ENCODE measurements at places on chromosomes 5 and 9.
A peak's percentile ranks its signal among the peaks of the same experiment; 100 is the strongest.

DNA sequence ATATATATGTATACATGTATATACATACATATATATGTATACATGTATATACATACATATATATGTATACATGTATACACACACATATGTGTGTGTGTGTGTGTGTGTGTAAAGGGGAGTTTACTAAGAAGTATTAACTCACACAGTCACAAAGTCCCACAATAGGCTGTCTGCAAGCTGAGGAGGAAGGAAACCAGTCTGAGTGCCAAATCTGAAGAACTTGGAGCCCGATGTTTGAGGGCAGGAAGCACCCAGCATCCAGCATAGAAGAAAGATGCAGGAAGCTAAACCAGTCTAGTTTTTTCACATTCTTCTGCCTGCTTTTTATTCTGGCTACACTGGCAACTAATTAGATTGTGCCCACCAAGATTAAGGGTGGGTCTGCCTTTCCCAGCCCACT lies 591.5 kb downstream of the PRR16 start:
- no peak overlapping the region for H3K4me3 ChIP-seq
- no peak overlapping the region for H3K27ac ChIP-seq
- H3K36me3 ChIP-seq: no peaks in the 10 kb centered on the region
- DNase-seq: no peak
- H3K27me3 ChIP-seq: no peaks in the 10 kb centered on the region

DNA sequence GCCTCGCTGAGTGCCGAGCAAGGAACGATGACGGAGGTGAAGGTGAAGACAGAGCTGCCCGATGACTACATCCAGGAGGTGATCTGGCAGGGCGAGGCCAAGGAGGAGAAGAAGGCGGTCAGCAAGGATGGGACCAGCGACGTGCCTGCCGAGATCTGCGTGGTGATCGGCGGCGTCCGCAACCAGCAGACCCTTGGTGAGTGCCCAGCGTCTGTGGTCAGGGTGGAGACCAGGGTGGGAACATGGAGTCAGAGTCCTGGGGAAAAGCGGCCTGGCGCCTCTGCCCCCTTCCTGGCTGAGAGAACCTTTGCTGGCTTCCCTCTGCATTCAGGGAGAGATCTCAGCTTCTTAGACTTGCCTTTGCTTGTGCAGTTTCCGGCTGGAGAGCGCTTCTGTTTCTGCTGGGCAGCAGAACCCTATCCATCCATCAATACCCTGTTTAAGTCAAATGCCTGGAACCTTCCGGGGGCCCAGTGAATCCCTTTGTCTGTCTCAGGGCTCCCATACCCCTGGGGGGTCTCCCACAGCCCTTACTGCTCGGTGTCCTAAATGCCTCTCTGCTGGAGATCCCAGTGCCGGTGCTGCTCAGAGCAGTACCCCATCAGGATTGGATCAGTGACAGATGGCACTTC lies 89.6 kb downstream of the AMBP start:
- H3K27me3 ChIP-seq: no peaks in the 10 kb centered on the region
- no peak overlapping the region for H3K27ac ChIP-seq
- DNase-seq: no peak

DNA sequence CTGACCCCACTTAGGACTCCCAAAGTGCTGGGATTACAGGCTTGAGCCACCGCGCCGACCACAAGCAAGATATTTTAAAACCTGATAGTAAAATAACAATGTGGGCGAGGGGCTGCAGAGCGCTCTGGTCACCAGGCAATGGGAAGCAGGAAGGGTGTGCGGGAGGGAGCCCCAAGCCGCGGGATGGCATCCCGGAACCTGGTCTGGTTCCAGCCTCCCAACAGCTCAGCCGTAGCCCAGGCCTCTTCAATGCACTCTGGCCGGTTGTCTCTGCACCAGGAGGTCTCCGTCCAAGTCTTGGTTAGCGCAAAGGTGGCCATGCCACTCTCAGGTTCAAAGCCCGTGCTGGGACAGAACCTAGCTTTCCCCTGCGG lies 694 bp upstream of the UAP1L1 start:
- peaks cover 18% of the 10 kb centered on the region for H3K4me1 ChIP-seq
- H3K27ac ChIP-seq: no peak overlapping the region
- H3K27me3 ChIP-seq: no peaks in the 10 kb centered on the region
- DNase-seq: no peak
- H3K36me3 ChIP-seq: peaks cover 10% of the 10 kb centered on the region
- H3K4me3 ChIP-seq: peak overlapping the region; percentile 39

GRCh38 chr5:113253037-113253436 lies 181.8 kb downstream of the TSSK1B start:
- no peak for DNase-seq
- no peaks in the 10 kb centered on the region for H3K27me3 ChIP-seq
- no peak overlapping the region for H3K4me3 ChIP-seq
- H3K36me3 ChIP-seq: no peaks in the 10 kb centered on the region
- no peak overlapping the region for H3K27ac ChIP-seq

DNA sequence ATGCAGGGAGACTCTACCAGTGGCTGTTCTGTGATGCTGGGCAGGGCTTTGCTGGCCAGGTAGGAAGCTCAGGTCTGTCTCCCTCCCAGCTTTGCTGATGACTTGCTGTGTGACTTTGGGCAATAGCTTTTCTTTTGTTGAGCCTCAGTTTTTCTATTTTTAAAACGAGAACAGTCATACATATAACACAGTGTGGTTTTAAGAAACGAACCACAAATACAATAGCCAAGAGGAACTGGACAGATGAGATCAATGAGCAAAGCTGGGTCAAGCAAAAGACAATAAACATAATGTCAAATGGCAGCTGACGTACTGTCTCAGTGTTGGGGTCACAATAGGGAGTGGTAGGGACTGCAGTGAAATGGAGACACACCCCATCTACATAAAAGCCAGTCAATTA lies 20.2 kb downstream of the SLIT3 start:
- peaks cover 3% of the 10 kb centered on the region for H3K27me3 ChIP-seq
- no peak overlapping the region for H3K4me3 ChIP-seq
- H3K4me1 ChIP-seq: no peaks in the 10 kb centered on the region

DNA sequence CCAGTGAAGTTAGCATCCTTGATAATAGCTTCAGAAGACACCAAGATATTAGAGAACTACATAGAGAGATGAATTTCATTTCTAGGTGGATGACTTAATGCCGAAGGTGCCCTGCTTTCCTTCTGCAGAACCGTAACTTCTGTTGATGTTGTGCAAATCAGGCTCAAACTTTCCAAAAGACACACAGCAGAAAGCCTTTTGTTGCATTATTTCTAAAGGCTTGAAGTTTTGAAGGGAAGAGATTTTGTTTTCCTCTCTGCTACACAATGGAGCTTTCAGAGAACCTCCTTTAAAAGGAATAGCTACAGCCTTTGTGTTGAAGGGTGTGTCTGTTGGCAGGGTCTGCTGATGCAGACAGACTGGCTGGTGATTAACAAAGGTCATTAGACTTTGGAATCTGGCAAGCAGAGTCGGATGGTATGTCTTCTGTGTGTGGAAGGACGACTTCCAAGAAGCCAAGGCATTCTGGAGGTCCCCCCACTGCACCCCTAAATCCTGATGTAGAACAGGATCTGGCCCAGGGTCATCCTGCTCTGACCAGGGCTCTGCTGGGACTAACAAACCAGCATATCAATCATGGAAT lies 57.8 kb downstream of the ZNF462 start:
- no peak for DNase-seq
- H3K27ac ChIP-seq: no peak overlapping the region
- no peaks in the 10 kb centered on the region for H3K36me3 ChIP-seq

- DNase-seq: no peak
- no peaks in the 10 kb centered on the region for H3K36me3 ChIP-seq
- H3K27me3 ChIP-seq: no peaks in the 10 kb centered on the region
- no peak overlapping the region for H3K27ac ChIP-seq
- H3K4me3 ChIP-seq: no peak overlapping the region
- no peaks in the 10 kb centered on the region for H3K4me1 ChIP-seq
Observed at GRCh38 chr9:3299872-3300271, 225.9 kb downstream of the RFX3 start.

- H3K36me3 ChIP-seq: no peaks in the 10 kb centered on the region
- DNase-seq: no peak
- H3K4me1 ChIP-seq: peaks cover 3% of the 10 kb centered on the region
- H3K4me3 ChIP-seq: no peak overlapping the region
- no peaks in the 10 kb centered on the region for H3K27me3 ChIP-seq
Observed at GRCh38 chr5:174425271-174425963, 299.0 kb upstream of the MSX2 start.

GRCh38 chr5:15606197-15606596 lies 106.2 kb downstream of the FBXL7 start:
- H3K4me1 ChIP-seq: no peaks in the 10 kb centered on the region
- no peak overlapping the region for H3K27ac ChIP-seq
- no peak for DNase-seq
- H3K4me3 ChIP-seq: no peak overlapping the region

DNA sequence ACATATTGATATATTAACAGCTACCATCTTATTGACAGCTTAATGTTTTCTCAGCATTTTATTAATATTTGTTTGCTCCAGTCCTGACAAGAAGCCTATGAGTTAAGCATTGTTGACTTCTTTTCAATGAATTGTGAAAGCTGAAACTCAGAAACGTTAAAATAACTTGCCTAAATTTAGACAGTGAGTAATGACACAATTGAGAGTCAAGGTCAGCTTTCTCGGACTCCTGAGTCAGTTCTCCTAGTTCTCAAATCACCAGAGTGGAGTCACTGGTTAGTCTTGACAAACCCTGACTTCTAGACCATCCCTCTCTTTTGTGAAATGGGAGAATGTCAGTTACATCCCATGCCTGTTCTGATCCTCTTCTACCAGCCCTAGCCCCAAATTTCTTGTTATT lies 222.7 kb upstream of the ACO1 start:
- no peaks in the 10 kb centered on the region for H3K27me3 ChIP-seq
- H3K36me3 ChIP-seq: no peaks in the 10 kb centered on the region
- H3K4me1 ChIP-seq: no peaks in the 10 kb centered on the region
- H3K4me3 ChIP-seq: no peak overlapping the region

DNA sequence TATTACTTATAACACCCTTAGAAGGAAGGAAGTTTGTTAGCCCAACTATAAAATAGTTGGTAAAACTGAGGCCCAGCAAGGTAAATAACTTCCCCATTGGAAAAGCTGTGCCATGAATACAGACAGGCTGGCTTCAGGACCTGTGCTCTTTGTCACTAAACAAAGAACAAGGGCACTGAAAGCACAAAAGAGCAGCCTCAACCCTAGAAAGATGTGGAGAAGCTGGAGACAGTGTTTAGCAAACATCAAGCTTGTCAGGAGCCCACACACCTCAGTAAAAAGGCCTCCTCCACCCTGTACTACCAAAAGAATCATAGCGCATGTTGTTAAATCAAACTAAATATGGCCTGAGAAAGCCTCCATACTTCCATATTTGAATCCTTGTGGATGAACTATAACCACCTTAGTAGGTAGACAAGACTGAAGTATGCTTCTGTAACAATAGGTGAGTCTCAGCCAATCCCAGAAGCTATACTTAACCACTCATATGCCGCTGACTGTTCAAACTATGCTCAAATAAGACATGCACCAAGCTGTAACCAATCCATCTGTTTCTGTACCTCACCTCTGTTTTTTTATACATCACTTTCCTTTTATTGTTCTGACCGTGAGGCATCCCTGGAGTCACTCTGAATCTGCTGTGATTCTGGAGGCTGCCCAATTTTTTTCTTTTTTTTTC lies 18.4 kb upstream of the SCGB3A2 start:
- no peaks in the 10 kb centered on the region for H3K4me1 ChIP-seq
- H3K4me3 ChIP-seq: no peak overlapping the region
- H3K36me3 ChIP-seq: no peaks in the 10 kb centered on the region

DNA sequence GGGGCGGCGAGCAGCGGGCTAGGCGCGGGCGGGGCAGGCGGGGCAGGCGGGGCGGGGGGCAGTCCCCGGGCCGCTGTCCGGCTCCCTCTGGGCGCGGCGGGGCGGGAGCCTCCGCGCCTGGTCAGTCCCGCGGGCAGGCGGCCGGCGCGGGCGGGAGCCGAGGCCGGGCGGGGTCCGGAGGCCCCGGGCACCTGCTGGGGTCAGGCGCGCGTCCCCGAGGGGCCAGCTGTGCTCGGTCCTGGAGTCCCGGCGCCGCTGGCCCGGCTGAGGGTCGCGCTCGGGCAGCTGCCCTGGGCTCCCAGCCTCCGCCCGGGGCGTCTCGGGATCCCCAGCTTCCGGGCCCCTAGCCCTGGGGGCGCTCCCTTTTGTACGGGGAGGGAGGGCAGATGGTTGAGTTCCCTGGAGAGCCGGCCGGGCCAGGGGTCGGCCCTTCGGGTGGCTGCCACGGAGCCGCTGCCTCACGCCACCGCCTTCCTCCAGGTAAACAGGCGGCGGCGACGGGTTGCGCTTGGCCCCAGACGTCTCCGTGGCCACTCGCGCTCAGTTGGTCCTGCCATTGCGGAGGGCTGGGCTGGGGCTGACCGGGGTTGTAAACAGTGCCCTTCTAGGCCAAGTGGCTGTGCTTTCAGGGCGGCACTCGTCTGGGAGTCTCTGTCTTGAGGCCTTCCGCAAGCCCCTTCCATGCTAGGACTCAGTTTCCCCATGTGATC lies 473 bp downstream of the ZBTB34 start:
- no peak overlapping the region for H3K27ac ChIP-seq
- H3K4me1 ChIP-seq: peaks cover 26% of the 10 kb centered on the region
- H3K27me3 ChIP-seq: peaks cover 3% of the 10 kb centered on the region
- peak overlapping the region; percentile 74 for H3K4me3 ChIP-seq
- no peaks in the 10 kb centered on the region for H3K36me3 ChIP-seq

DNA sequence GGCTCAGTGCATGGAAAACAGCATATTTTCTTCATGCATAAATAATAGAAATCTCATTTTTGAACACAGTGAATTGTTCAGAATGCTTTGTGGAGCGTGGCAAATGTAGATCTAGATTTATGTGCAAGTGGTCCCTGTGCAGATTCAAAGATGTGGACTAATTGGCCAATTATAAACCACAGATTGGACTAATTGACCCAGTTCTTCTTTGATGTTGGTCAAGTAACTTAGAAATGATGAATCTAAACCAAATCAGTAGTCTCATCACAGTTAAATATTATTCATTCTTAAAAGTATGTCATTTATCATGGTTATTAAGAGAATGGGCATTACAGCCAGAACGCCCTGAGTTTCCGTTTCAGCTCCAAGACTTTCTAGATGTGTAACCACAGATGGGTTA lies 11.7 kb upstream of the PDE4D start:
- DNase-seq: no peak
- no peak overlapping the region for H3K4me3 ChIP-seq
- no peaks in the 10 kb centered on the region for H3K4me1 ChIP-seq

GRCh38 chr5:128630121-128630520 lies 92.1 kb upstream of the FBN2 start:
- no peak overlapping the region for H3K27ac ChIP-seq
- no peaks in the 10 kb centered on the region for H3K27me3 ChIP-seq
- H3K4me3 ChIP-seq: no peak overlapping the region
- H3K4me1 ChIP-seq: no peaks in the 10 kb centered on the region

GRCh38 chr5:35145691-35146317 lies 84.5 kb downstream of the PRLR start:
- H3K27ac ChIP-seq: no peak overlapping the region
- H3K4me1 ChIP-seq: no peaks in the 10 kb centered on the region
- H3K27me3 ChIP-seq: peaks cover 4% of the 10 kb centered on the region
- no peak overlapping the region for H3K4me3 ChIP-seq

- H3K36me3 ChIP-seq: no peaks in the 10 kb centered on the region
- H3K4me3 ChIP-seq: no peak overlapping the region
- no peak overlapping the region for H3K27ac ChIP-seq
- no peak for DNase-seq
- H3K27me3 ChIP-seq: no peaks in the 10 kb centered on the region
- H3K4me1 ChIP-seq: no peaks in the 10 kb centered on the region
Observed at GRCh38 chr5:167546270-167546669, 745.2 kb upstream of the WWC1 start.

GRCh38 chr9:124769549-124770358 lies 1.4 kb downstream of the NR6A1 start:
- H3K4me3 ChIP-seq: peak overlapping the region; percentile 59
- no peaks in the 10 kb centered on the region for H3K36me3 ChIP-seq
- H3K27ac ChIP-seq: no peak overlapping the region
- H3K4me1 ChIP-seq: peaks cover 31% of the 10 kb centered on the region

- no peak overlapping the region for H3K4me3 ChIP-seq
- H3K27ac ChIP-seq: no peak overlapping the region
- H3K27me3 ChIP-seq: no peaks in the 10 kb centered on the region
Observed at GRCh38 chr5:69257577-69257976, 22.9 kb downstream of the CDK7 start.
